ENCODE measurements at places on chromosomes 1 and 21. TPM values are rescaled to one million over a fixed set of nuclear protein-coding genes. Genes with fewer than 3 reads are reported as not detected.

IFNLR1 gene
- 1.3 TPM for total RNA-seq

HMGCS2 gene
- not detected for total RNA-seq

ADCY10 gene
- 0.07 TPM for total RNA-seq

EXO1 gene
- total RNA-seq = 22.6 TPM

RHD gene
- not detected for total RNA-seq

NHLH1 gene
- 0.48 TPM for total RNA-seq

APCS gene
- total RNA-seq = not detected

Data from A549 treated with CORT108297 at 1 μM for 4 hours (cell line).